ENCODE measurements at places on chromosomes 2 and 18.

GRCh38 chr18:34838669-34839068 is 128.6 kb downstream of the DTNA start:
- no peak for DNase-seq

DNA sequence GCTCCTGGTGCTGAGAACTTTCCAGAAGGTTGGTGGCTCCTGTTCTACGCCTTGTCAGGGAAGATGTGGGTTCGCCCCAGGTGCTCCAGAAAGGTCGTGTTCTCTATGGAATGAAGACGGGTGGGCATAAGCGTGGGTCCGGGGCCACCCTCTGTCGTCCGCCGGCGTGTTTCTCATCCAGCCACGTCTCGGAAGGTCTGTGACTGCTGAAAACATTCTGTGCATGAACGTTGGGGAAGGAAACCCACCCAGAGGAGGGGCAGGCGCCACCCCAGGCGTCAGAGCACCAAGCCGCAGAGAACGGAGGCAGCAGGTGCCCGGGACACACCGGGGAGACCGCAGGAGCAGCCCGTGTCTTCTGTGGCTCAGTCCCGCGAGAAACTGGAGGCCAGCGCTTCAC is 118.2 kb downstream of the RTP5 start:
- DNase-seq = no peak

DNA sequence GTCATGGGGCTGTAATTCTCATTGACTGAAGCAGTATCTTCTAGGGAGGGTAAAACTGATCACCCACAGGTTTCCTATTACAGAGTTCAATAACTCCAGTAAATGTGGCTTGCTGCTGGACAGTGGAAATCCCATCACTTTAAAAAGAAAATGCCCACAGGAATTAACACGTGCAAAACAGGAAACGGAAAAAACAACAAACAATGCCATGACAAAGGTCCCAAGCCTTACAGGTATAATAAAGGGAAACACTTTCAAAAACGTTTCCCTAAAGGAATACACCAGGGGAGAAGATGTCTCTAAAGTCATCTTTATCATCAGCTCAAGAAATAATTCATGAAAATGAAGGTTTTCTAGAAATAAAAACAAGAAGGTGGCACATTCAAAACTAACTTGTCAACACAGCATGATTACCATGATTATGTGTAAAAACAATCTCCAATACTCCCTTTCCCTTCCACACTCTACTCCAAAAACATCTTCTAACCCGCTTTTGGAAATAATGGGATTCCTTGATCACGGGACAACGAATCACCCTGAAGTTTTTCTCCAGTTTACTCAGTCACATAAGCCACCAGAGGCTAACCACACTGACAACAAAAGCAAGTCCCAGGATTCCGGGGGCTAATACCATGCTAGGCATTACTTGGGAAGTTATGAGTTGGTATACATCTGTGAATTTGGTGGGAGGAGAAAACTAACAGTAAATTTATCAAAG is 167.9 kb downstream of the TCF4 start:
- no peak for DNase-seq

DNA sequence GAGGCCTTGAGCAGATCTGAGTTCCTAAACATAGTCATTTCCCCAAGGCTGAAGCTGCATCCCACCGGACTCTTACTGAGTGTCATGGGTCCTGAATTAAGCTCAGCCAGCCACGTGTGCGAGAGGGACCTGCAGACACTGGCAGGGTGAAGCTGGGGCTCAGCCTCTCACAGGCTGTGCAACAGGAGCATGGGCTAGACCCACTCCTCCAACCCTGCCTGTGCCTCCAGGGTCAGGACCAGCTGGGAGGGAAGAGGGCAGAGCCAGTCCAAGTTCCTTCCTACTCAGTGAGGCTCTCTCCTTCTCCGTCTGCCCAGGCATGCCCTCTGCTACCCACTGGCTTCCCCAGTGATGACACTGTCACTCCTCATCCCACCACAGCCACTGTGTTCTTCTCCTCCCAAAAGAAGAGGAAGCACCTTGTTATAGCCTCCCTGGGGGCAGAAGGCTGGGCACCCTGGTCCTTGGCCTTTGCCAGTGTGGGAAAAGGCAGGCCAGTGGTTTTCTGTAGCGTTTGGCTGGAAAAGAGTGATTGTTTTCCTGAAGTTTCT is 78.9 kb downstream of the KCNF1 start:
- DNase-seq = no peak

DNA sequence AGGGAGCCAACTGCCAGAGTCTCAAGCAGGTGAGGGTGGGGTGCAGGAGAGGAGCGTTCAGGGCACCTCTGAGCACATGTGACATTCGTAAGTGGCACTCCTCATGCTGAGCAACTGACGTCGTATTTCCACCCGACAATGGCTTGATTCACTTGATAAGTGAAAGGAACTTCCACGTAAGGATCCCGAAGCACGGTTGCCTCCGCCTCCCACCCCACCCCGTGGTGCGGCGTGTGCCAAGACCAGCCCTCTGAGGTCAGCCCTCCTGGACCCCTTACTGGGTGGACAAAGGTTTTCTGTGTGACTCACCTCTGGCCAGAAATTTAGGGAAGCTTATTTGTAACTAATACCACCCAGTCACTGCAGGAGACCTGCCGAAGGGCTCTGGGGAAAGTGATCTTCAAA is 59.9 kb downstream of the AGAP1 start:
- DNase-seq = no peak

DNA sequence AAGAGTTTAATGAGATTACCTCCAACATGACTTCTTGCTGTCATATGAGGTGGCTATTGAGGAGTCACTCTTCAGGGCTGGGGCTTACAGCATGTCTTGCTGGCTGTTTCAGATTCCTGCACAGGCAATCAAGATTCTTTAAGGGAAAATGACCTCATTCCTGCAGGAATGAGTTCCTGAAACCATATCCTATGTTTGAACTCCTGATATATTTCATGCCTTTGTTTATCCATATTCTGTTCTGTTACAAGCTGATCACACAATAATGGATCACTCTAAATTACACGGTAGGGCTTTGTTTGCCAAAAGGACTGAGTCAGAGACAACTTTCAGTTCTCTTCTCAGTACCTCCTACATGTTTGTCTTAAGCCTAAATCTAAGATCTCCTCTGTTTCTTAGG is 879.8 kb upstream of the PIK3C3 start:
- DNase-seq = no peak

GRCh38 chr2:240725671-240726070 is 34.0 kb downstream of the AQP12A start:
- no peak for DNase-seq

- DNase-seq = no peak
Measured at GRCh38 chr2:1784986-1785617, 40.8 kb upstream of the PXDN start.

DNA sequence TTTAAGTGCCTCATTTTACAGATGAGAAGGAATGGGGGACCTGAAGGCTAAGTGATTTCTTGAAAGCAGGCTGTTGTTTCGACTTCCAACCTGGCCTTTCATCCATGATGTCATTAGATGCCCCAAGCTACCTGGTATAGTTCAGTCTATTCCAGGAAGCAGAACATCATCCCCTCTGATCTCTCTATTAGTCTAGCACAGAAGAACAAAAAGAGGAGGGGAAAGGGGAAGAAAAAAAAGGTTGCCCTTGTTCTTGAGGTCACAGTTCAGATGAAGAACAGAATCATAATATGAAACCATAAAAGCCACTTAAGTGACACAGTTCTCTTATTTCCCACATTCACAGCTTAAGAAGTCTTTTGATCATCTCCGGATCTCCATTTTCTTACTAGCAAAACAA is 386.2 kb upstream of the HNRNPA3 start:
- no peak for DNase-seq

GRCh38 chr2:62760555-62760954 is 55.0 kb downstream of the EHBP1 start:
- DNase-seq = no peak

GRCh38 chr2:226910384-226910783 is 74.5 kb downstream of the RHBDD1 start:
- no peak for DNase-seq

DNA sequence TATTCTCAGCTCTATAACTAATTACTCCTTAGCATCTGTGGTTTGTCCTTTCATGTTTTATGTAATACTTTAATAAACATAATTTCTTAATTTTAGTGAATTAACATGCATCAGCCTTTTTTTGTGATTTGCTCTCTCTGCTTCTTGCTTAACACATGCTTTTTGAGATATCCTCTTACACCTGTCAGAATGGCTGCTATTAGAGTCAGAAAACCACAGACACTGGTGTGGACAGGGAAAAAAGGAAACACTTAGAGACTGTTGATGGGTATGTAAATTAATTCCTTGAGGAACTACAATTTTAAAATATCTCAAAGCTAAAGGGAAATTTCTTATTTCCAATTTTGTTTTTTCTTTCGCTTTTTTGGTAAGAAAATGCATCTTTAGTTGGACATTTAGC is 549.0 kb downstream of the ZNF804A start:
- no peak for DNase-seq

DNA sequence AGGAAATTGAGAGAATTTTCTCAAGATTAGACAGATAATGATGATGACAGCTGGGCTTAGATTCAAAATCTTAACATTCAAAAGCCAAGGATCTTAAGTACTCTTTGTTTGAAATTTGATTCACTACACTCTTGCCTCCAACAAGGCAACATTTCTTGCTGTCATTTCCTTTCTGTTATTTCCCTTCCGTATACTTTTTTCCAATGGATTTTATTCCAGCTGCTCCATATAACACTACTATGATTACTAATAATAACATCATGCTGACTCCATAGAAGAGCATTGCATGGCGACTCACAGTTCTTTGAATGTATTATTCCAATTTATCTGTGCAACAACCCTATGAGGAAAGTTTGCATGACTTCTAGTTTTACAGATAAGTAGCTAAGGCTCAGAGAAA is 33.9 kb upstream of the CCDC102B start:
- DNase-seq = no peak

GRCh38 chr2:148899638-148900318 is 24.8 kb downstream of the KIF5C start:
- no peak for DNase-seq

DNA sequence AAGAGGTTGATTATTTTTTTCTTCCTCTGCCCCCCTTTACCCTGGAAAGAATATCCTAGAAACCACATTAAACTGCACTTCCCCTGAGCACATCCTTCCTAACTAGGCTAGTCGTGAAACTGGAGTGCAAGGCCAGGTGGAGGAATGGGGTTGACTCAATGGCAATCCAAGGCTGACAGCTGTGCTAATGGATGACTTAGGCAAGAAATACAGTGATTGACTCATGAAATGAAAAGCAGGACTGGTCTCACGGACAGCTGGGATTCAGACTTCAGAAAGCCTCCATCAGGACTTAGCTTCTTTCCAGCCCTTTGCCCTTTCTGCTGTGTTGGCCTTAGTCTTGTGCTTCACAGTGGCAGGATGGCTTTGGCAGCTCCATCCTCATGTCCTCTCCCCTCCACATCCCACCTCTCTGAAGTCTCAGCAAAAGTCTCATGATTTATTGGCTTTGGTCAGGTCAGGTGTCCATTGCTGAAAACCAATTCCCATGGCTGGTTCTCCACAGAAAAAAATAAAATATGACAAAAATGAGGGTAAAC is 33.8 kb downstream of the INSIG2 start:
- DNase-seq = no peak

DNA sequence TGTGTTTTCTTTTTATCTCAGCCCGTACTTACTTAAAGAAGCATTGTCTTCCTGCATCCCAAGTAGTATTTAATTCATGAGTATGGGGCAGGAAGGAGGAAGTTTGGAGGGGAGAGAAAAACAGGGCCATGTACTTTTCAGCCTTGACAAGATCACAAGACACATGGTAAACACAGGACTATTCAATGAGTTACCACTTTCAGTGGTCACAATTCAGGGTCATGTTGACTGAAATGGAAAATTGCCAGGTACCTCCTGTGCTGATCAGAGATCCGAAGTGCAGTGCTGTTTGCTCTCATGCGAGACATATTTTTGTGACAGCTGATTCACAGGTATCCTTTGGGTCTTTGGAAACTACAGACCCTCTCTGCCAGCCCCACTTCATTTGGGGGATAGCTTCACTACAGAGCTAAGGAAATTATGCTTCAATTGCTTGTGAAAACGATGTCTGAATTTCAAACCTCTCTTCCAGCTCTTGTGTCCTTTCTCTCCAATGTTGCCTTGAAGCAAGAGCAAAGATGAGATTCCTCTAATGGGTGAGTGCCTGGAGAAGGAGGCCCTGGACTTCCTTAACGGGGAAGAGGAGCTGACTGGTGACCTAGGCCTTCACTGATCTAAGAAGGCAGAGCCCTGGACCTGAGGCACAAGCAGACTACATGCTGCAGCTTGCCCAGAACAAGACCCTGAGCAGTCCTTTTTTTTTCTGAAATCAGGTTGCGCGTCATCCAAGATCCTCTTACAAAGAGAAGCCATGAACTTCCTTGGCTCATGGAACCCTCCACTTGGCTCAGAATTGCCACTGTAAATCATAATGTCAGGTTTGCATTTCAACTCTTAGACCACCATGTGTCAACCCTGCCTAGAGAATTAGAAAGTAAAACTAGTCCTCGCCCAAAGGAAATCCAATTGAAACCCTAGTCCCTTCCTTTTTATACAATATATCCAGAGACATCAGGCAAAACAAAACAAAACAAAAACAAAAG is 44.1 kb downstream of the EVA1A start:
- no peak for DNase-seq

DNA sequence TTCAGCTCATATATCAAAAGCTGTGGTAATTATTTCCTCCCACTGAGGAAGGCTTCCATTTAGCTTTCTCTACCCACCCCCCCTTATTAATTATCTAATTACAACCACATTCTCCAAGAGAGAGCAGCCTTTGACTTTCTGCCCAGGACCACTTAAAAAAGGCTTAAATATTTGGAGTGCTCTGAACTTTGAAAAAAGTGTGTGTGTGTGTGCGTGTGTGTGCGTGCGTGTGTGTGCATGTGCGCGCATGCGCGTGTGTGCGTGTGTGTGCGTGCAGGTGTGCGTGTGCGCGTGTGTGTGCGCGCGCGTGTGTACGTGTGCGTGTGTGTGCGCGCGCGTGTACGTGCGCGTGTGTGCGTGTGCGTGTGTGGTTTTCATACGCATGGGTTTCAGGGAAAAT is 57.8 kb downstream of the TWIST2 start:
- DNase-seq = no peak

GRCh38 chr2:188766471-188766856 is 207.7 kb upstream of the COL3A1 start:
- no peak for DNase-seq

- no peak for DNase-seq
Measured at GRCh38 chr2:55010915-55011314, 39.3 kb downstream of the RTN4 start.

DNA sequence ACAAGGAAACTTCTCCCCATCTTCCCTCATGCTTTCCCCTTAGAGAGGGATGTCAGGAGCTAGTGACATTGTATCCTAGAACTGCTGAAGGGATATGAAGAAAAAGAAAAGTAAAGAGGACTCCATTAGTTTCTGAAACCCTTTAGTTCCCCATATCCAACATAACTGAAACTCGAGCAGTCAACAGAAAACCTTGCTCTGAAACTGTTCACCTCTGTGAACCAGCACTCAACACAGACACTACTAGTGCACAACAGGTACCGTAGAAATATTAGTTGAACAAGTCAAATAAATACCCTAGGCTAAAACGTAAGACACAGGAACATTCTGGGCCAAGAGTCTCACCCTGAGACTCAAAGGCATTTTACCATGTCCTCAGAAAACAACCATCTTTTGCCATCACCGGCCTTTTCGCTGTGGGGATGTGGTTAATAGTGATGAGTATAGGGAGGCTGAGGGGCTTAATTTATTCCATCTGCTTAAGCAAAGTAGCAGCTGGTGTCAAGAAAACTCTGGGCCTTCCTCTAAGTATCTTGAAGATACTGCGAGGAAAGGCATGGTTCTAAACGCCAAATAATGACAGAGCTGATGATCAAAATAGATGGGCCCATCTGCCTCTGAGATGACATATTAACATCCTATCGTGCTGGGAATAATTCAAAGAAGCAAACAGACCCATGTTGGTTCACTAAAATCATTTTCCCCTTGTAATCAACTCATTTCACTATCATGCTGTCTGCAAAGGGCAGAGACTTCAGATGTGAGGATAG is 156.8 kb downstream of the STK39 start:
- DNase-seq = no peak
